ENCODE measurements at places on chromosomes 2 and 18. TPM values are rescaled to one million over a fixed set of nuclear protein-coding genes. Genes with fewer than 3 reads are reported as not detected.

GRCh38 chr18:49817947-49818346 lies 4.6 kb upstream of the ACAA2 start:
- H3K27me3 ChIP-seq, result no peaks in the 10 kb centered on the region
- peaks cover 8% of the 10 kb centered on the region for H3K4me1 ChIP-seq
- no peak for DNase-seq
- H3K36me3 ChIP-seq, result peaks cover 9% of the 10 kb centered on the region

DNA sequence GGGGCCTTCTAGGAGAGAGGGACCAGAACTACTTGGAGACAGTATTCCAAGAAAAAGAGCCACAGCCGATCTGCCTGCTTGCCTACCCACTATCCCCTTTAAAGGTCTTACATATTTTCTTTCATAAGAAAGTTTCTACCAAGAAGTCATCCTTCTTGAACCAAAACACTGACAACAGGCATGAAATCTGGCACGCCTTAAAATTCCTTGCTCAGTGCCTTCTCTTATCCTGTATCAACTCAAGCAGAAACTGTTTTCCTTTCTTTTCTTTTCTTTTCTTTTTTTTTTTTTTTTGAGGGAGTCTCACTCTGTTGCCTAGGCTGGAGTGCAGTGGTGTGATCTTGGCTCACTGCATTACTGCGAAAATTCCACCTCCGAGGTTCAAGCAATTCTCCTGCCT lies 48.3 kb upstream of the ZFP36L2 start:
- peaks cover 42% of the 10 kb centered on the region for H3K4me1 ChIP-seq
- DNase-seq, result no peak
- H3K4me3 ChIP-seq, result no peak overlapping the region
- no peaks in the 10 kb centered on the region for H3K27me3 ChIP-seq
- no peak overlapping the region for H3K27ac ChIP-seq
- H3K36me3 ChIP-seq, result peaks cover 11% of the 10 kb centered on the region

DNA sequence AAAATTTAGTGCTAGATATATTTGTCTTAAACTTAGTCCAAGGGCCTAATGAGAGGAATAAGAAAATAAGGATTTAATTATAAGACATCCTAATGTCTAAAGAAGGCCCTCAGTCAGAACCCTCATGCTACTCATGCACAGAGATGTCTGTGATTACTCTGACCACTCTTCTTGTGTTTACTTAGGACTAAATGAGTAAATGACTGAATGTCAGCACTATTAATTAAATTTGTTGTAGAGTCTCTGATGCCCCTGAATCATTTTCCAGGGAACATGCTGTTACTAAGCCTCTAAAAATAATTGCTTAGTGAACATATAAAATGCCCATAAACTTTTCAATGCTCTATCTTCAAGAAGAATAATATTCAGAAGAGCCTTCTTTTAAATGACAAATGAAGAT lies 32.4 kb downstream of the GULP1 start:
- peaks cover 20% of the 10 kb centered on the region for H3K4me1 ChIP-seq
- H3K36me3 ChIP-seq, result peaks cover 2% of the 10 kb centered on the region
- H3K27ac ChIP-seq, result no peak overlapping the region

DNA sequence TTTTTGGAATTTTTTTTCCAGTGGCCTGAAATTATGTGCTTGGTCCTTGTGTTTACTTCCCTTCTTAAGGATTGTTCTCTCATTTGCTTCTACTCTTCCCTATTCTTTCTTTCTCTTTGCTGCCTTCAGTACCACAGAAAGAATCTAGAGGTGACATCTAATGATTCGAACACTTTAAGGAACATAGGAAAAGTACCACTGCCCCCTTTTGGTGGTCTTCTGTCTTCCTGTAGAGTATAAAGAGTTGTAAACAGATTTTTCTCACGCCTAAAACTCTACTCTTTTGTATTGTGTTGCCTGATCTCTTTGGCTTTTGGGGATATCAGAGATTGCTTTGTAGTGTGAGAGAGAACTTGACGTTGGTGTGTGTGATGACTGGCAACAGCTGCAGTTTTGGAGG lies 7.0 kb upstream of the SCTR start:
- H3K27ac ChIP-seq, result no peak overlapping the region
- peaks cover 3% of the 10 kb centered on the region for H3K36me3 ChIP-seq
- peaks cover 2% of the 10 kb centered on the region for H3K4me1 ChIP-seq

PLGLB1 gene
- total RNA-seq, result 8.4 TPM

CIAO1 gene
- 73.8 TPM for total RNA-seq

Data from mesothelial cell of epicardium (in vitro differentiated cells).